ENCODE measurements at places on chromosomes 1 and 21. TPM values are rescaled to one million over a fixed set of nuclear protein-coding genes. Genes with fewer than 3 reads are reported as not detected.

GRCh38 chr1:204092632-204093420 lies 19.9 kb downstream of the SOX13 start:
- DNase-seq = no peak

DNA sequence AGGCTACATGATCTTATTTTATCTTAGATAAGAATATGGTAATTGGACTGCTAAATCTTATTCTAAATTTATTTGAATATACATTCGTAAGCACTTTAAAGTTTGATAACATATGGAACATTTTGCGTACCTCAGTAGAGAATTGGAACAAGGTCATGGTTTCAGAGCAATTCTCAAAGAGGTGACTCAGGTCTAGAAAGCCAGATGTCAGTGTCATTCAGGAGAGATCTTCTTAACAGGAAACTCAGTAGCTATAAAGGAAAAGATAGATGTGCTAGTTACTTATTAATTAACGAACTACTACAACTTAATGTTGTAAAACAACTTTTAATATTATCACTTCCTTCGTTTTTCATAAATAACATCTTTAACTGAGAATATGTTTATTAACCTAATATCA lies 142.5 kb downstream of the USP25 start:
- no peak for DNase-seq

- no peak for DNase-seq
Measured at GRCh38 chr1:9248341-9249262, 14.0 kb downstream of the H6PD start.

GRCh38 chr1:17596651-17597509 lies 57.4 kb downstream of the ARHGEF10L start:
- DNase-seq = no peak

Gene FCRL5
- not detected for total RNA-seq

Gene FCRLA
- total RNA-seq = not detected

Gene GBP6
- 0.65 TPM for total RNA-seq

Measured in activated T-helper 1 cell treated with anti-CD3 and anti-CD28 coated beads, Interleukin-12 subunit alpha, Interleukin-12 subunit beta, Interleukin-2, Interleukin-4 antibody, amounts not matched to agents 30 ng/mL and 10 ng/mL and 1 ng/mL, durations not matched to agents 14 hours and 24 hours and 36 hours (primary cell).